ENCODE measurements at places on chromosomes 4 and X.

DNA sequence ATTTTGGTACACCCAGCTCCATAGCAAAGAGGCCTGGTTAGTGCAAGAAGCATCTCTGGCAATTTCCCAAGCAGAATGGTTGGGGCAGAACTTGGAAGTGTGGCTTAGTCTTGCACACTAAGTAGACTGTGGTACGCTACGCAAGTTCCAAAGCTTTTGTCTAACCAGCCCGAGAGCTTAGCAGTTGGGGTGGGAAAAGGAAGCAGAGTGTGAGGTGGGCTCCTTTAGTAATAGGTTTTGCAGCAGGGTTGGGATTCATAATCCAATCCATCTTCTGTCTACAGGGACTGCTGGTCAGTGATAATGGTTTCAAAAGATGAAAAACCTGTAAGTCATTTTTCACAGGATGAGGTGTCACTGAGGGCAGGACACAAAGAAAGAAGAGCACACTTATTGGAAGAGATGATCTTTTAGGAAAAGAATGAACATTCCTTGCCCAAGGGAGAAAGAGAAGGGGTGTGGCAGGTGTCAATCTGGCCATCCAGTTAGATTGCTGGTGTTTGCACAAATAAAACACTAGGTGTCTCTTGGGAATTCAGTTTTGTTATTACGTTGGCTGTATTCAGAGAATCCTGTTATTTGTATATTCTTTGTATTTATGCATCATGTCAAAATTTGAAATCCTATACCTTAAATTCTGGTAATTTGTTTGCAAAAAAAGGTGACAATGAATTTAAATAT lies 244.3 kb downstream of the GPAT3 start:
- DNase-seq: peak; percentile 50

- DNase-seq: no peak
Observed at GRCh38 chrX:17621566-17622270, 115.6 kb upstream of the SCML1 start.

DNA sequence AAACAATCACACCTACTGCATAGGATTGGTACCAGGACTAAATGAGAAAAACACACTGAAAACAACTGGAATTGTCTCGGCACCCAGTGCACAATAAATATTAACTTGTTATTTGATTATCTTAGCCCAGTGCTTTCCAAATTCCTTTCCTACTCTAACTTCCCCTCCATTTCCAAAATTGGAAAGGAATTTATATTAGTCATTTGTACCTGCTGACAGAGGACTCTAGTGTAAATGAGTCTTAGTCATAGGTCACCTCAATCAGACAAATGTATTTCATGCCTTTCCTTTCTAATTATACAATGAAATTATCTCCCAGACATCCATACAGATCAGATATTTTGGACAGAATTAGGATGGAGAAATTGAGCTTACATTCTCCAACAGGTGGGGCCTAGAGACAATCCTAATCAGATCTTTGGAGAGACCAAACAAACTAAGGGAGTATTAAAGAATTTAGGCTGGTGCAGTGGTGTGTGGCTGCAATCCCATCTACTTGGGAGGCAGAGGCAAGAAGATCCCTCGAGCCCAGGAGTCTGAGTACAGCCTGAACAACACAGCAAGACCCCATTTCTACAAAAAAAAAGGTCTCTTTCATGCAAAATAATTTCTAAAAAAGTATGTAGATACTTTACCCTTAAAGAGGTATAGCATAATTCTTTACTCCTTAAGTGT lies 10.1 kb downstream of the SH3D19 start:
- DNase-seq: no peak

- DNase-seq: no peak
Observed at GRCh38 chr4:54855191-54855854, 197.6 kb downstream of the KIT start.

GRCh38 chr4:129929984-129930383 lies 834.0 kb downstream of the C4orf33 start:
- peak; percentile 39 for DNase-seq

DNA sequence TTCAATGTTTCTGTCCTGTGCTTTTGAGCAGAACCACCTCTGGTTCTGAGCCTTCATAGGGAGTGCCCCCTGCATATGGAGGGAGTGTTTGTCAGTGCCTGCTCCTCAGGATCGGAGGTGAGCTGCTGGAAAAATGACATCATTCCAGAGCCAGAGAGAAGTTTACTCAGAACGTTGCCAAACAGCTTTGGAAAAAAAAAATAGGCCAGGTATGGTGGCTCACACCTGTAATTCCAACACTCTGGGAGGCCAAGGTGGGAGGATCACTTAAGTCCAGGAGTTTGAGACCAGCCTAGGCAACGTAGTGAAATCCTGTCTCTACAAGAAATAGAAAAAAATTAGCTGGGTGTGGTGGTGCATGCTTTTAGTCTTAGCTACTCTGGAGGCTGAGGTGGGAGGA lies 27.2 kb upstream of the PDLIM3 start:
- no peak for DNase-seq

DNA sequence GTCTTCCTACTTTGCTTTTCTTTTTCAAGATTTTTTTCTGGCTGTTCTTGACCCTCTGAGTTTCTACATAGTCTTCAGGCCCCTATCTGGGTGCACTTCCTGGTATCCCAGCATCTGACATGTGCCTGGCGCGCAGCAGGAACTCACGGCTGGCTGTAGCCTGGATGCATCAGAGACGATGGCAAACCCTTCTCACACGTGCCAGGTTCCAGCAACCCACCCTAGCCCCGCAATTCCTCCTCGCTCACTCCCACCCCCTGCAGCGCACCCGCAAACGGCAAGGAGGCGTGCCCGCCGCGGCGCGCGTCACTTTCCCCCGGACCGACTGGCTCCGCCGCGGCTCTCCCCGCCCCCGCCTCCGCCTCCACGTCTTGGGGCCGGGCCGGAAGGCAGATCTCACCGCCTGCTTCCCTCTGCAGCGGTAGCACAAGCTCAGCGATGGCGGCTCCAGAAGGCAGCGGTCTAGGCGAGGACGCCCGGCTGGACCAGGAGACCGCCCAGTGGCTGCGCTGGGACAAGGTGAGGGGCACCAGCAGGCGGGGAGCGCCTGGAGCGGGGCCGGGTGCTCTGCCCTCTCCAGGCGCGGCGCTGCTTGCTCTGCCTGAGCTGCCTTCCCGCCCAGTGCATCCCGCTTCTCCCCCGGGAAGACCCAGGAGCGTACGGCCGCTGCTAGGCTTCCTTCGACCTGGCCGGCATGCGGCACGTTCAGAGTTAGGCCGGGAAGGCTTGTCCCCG lies at the start of gene PGM2:
Gene PGM2, plus strand, starts transcription at position 392 of the 735 bp plus-strand sequence. Its CDS starts 47 bp downstream, at position 439.
- peak; percentile 92 for DNase-seq

DNA sequence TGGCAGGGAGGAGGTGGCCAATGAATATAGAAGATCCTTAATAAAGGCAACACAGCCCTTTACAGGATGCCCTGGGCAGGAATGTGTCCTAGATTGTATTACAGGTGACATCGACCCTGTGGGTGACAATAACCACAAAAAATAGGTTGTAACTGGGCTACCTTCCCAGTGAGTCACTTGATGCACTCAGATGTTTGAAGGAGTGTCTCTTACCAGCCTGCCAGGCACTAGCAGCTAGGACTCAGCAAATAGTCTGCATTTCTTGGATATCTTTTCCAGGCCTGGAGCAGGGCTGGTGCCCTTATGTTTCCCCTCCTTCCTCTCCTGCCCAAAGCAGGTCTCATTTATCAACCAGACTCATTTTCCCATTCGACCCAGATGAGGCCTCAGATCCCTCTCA lies 50.9 kb upstream of the TMEM164 start:
- peak; percentile 1 for DNase-seq

GRCh38 chr4:169385376-169385775 lies 114.6 kb upstream of the SH3RF1 start:
- no peak for DNase-seq
